ENCODE measurements at places on chromosomes 3 and 15.

DNA sequence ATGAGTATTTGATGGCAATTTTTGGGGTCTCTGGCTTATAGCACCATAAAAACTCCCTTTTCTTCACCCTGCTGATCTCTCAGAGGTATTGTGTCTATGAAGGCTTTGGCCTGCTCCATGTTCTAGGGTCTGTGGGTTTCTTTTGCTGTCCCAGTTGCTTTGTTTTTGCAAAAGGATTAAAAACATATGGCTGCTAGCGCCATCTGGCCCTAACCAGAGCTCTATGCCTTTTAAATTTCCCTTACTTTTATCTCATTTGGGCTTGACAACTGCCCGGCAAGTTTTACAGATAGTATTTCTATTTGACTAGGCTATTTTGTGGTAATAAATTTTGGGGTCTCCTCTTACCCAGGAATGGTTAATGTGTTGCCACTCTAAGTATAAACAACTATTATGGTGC, 6.4 kb upstream of the GHRL start:
- no peak for DNase-seq

DNA sequence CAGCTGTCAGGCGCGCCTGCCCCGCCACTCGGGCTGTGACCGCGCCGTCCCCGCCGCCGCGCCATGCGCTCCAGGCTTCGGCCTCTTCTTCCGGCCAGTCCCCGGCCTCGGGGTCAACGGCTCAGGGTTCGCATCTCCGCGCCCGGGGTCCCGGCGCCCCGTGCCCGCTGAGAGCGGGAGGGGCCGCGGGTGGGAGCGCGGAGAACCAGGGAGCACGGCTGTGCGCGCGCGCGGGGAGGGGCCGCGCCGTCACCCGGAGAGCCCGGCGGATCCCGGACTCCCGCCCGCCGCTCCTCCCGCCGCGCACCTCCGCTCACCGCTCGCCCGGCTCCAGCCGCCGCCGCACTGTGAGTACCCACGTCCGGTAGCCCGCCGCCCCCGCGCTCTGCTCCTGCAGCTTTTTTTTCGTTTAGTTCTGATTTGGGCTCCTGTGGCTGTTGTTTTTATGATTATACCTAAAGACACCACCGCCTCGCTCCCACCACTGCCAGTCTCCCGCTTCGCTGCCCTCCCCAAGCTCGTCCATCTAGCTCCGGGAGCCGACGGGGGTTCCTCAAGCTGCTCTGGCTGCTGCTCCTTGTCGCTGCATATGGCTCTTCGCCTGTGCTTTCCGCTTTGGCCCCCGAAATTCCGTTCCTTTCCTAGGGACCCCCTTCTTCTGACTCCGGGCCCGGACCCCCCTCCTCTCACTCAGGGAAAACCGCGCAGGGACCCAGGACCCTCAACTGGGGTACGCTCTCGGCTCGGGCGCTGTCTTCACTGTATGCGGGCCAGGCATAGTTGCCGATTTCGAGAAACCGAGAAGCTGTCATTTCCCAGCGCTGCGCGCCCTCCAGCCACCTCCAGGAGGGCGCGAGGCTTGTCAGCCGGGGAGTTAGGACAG, 1.8 kb upstream of the SKOR1 start:
- DNase-seq = no peak

- DNase-seq = peak; percentile 38
These were observed 26.2 kb downstream of the POLR2M start for GRCh38 chr15:57732526-57733331.

DNA sequence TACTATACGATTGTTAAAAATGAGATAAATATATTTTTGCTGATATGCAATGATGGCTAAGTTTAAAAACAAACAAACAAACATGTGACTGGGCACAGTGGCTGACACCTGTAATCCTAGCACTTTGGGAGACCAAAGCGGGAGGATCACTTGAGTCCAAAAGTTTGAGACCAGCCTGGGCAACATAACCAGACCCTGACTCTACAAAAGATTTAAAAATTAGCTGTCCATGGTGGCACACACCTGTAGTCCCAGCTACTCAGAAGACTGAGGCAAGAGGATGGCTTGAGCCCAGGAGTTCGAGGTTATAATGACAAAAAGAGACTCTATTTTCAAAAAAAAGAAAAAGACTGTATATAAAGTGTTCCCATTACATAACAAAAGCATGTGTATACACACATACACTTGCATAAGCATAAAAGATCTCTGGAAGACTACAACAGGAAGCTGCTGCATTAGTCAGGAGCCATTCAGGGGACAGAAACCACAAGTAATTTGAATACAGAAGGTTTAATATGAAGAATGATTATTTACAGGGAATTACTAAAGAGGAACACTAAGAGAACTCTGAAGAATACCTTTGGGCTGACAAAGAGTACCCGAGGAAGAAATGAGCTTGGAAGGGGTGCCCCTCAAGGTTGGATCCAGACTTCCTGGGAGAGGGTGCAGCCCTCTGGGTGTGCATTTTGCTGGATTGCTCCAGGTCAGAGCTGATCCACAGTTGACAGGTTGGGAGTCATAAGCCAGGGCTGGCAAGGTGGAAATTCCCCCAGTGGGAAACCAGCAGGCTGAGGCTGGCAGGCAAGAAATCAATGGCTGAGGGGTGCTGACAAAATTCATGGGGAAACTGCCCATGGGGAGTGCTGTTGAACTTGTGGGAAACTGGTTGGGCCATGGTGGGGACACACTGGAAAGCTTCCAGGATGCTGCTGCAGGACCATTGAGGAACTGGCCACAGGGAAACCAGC, 9.3 kb upstream of the TM4SF18 start:
- no peak for DNase-seq

GRCh38 chr3:155494332-155494731, 200.8 kb upstream of the STRIT1 start:
- DNase-seq = no peak

DNA sequence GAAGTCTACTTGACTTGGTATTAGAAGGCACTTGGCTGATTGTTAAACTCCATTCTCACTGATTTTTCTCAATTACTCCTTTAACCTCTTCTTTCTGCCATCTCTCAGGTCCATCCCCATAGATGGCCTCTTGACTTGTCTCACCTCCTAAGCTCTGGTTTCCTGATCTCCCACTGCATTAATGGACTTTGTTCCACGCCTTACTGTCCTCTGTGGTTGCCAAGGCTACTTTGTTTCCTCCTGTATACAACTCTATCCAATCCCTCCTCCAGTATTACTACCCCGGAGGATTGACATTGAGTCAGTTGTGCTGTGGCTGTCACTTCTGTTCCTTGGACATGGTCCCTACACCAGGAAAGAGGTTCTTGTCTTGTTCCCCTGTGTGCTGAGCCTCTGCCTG, 10.6 kb upstream of the GLCE start:
- no peak for DNase-seq
